ENCODE measurements at places on chromosomes 13 and 19.

DNA sequence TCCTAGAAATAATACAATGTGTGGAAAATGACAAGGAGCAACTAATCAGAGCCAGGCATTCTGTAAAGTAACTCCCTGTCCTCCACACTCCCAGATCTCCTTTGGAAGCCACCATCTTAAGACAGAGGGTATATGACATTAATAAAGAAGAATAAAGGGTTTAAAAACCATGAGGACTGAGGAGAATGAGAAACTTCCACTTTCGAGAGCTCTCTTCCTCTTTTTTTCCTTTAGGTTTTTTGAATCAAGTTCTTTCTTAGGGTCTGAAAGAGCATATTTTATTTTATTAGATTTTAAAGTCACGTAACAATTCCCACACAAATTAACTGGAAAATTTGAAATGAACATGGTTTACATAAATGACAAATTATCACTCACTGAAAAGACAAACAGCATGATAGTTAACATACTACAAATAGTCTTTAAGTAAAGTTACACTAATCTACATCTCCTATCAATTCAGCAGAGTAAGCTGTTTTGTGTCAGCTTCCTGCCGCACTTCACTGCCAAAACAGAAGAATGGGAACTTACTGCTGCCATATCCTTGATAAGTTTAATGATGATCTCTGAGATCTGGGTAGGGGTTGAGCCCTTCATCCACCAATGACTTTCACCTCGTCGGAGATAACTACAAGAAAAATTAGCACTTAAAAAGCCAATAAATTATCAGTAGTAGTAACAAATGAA, 38.6 kb upstream of the FBXL3 start:
- DNase-seq = no peak

DNA sequence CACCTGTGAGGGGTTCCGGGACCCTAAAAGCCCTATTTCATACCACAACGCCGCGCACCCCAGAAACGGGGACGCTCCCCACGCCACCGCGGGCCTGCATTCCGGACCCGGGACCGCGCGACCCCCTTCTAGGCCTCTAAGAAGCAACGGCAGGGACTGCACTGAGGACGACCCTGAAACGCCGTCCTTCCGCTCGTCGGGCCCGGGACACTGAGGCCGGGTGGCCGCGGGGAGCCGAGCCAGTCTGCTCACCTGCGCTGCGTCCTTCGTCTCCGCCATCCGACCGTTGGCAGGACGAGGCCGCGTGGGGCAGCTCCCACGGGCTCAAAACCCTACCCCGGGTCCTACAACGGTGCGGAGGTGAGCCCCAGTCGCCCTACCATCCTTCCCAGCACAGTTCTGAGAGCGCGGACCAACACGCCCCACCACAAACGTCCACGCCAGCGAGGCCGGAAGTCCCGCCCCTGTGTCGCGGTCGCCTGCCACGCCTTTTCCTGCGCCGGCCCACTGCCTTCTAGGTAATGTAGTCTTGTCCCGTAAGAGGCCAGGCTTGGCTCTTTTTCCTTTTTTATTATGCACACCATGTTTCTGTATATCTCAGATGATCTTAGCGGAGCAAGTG, at the start of gene ZNF550:
TSS of gene ZNF550 (minus strand) at position 460 of the 622 bp plus-strand sequence. CDS start at position 279, 181 bp downstream.
- peak; percentile 88 for DNase-seq

DNA sequence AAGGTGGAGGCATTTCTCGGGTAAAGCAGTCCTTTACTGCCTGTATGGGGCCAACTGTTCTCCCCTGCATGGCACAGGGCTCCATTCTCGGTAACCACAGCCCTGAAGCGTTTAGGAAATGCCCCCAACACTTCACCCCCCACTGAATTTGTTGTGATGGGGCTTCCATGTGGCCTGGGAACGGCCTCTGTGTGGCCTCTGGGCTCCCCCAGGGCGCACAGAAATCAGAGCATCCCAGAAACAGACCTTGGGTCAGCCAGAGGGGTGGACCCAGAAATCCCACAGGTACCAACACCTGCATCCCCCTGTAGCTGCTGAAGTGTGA, 153.7 kb upstream of the VSTM2B start:
- no peak for DNase-seq

- DNase-seq = peak; percentile 88
Observed at GRCh38 chr19:46878613-46879375, 18.0 kb downstream of the ARHGAP35 start.

DNA sequence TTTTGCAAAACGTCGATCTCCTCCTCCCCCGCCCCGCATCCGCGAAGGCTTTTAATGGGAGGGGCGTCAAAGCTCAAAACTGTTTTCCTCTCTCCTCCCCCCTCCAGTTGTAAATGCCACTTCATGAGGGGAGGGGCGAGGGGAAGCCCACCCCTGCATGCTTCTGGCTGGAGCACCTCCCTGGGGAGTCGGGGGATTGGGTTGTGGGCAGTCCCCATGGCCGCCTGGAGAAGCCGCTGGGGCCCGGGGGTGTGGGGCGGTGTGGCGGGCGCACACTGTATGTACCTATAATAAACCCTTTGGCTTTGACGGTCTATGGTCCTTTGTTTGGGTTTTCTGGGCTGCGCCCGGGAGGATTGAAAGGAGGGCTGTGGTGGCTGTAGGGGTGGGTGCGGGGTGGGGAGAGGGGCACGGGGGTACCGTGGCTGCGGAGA, 505 bp upstream of the SHKBP1 start:
- no peak for DNase-seq

DNA sequence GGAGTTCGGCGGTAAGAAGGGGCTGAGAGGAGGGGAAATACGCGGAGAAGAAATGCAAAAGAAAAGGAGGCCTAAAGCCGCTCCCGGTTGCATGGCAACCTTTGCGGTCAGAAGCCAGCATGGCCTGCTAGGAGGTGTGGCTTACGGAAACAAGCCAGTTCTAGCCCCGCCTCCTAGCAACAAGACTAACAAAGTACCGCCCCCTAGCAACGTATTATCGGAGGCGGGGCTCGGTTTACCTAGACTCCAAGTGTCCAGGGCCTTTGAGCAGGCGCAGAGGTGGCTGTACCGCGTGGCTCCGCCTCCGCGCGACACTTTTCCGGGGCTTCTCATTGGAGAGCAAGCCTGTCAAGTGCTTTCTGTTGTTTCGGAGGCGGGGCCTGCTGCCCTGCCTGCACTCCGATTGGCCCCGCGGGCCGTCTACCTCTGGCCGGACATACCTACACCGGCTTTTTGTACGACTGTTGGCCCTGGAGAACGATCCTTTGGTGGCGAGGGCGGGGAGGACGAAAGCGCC, 339 bp upstream of the CYTH2 start:
- DNase-seq = peak; percentile 100

DNA sequence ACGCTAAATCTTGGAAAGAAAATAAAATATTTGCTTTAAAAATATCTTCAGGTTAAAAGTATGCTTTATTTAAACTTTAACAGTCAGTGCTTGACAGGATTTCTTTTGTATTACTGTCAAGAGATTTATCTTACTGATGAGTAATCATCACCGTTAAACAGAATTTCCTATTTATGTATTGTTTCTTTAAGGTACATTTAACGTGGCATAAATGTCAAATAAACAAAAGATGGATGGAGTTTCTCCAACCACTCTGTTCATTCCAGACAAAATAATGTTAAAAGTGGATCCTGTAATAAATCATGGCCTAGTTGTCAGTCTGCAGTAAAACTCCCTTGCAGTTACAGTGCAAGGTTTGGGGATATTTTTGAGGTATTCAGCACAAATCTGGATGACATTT, 298.3 kb downstream of the DIAPH3 start:
- DNase-seq = no peak

GRCh38 chr13:37923236-37923635, 53.7 kb upstream of the TRPC4 start:
- no peak for DNase-seq

DNA sequence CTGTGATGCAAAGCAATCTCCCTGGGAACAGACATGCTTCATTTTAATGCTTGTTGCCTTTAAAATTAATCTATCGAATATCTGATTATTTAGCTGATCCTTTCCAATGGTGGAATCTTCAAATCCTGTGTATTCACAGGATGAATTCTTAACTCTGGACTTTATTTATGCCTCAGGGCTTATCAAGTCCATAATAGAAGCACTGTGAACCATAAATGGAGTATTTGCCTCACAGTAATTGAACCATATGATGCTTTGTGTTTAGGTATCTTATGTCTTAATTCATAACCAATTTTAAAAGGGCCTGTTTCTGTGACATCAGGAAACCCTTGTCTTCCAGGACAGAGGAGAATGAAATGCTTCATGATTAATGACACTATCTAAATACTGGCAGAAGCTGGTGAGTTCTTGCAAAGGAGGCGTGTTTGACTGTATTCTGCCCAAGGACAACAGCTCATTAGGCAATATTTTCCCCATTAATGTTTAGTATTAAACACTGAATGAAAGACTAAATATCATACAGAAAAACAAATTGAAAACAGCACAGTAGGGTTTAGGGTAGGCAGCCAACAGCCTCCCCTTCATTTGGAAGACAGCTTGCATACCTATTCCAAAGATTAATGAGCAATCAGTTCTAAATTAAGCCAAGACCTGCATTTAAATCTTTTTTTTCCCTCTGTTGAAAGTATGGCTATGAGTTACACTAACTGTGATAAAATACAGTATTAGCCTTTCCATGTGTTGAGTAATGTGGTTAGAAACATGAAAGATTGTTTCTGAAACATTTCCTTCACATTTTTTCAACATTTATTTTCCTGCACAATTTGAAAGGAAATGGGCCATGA, 709.4 kb downstream of the PCDH9 start:
- DNase-seq = no peak

- DNase-seq = no peak
Observed at GRCh38 chr19:11041966-11042627, 47.2 kb upstream of the LDLR start.

DNA sequence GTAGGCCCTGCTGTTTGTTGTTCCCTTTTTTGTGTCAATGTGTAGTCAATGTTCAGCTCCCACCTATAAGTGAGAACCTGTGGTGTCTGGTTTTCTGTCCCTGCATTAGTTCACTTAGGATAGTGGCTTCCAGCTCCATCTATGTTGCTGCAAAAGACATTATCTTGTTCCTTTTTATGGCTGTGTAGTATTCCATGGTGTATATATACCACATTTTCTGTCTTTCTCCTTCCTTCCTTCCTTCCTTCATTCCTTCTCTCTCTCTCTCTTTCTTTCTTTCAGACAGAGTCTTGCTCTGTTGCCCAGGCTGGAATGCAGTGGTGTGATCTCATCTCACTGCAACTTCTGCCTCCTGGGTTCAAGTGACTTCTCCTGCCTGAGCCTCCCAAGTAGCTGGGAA, 21.0 kb downstream of the CYP2A6 start:
- DNase-seq = no peak

- DNase-seq = no peak
Observed at GRCh38 chr13:78764665-78765064, 105.7 kb upstream of the OBI1 start.

GRCh38 chr13:54950546-54950945, 1921.9 kb downstream of the OLFM4 start:
- no peak for DNase-seq

DNA sequence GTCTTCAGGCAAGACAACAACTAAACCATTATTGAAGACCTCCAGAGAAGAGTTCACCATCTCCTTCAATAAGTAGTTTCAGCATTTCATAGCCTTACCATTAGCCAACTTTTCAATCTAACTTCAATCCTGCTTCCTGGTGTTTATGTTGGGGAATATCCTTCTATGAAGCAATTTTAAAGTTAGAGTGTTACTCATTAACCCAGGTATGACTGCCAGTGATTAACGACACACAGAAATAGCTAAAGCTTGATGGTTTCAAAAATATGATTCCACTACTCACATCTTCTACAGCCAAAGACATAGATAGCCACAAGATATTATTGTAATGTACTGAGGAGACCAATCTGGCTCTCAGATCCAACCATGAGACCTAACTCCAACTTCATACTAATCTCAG, 403.2 kb downstream of the EFNB2 start:
- DNase-seq = no peak

- DNase-seq = no peak
Observed at GRCh38 chr19:15790096-15790495, 2.6 kb downstream of the OR10H5 start.

DNA sequence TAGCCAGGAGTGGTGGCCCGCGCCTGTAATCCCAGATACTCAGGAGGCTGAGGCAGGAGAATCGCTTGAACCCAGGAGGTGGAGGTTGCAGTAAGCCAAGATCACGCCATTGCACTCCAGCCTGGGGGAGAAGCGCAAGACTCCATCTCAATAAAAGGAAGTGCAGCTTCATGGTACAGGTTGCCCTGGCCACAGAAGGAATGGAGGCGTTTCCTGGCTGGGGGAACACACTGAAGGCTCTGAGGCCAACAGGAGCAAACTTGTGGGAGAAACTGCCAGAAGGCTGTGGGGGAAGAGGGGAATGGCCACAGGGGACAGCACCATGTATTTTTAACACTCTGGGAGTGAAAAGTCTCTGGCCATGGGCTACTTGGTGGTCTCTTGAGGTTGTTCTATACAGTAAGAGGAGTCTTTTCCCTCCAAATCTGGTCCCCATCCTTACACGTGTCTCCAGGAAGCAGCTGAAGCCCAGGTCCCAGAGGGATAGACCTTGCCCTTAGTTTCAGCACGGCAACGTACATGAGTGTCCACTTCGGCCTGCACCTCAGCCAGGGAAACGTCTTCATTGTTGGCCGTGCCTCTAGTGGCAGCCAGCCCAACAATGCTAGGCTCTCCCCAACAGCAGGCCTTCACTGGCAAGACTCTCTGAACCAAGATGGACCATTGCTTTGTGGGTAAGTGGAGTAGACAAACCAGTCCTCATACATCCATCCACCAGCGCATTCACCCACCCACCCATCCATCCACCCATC, 7.4 kb downstream of the MICOS13 start:
- DNase-seq = no peak

GRCh38 chr13:44648392-44649103, 72.4 kb upstream of the TSC22D1 start:
- peak; percentile 25 for DNase-seq

DNA sequence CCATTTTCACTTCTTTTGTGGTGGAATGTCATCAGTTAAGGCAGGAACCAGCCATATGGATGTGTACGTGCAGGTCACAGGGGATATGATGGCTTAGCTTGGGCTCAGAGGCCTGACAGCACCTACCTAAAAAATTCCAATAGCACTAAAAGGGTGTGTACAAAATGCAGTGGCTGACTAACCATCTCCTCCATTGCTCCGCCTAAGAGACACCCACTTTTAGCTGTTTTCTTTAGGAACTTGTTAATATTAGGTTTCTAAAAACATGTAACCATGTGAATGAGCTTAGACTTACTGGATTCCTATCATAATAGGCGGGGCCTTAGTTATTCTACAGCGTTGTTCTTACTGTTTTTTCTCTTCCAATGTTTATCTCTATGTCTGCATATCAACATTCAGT, 25.8 kb downstream of the GP6 start:
- DNase-seq = no peak

All from fibroblast of skin of scalp (primary cell).